ENCODE measurements at places on chromosomes 3 and 15.

- DNase-seq = no peak
Measured at GRCh38 chr3:13772321-13772745, 107.5 kb downstream of the WNT7A start.

- DNase-seq = no peak
Measured at GRCh38 chr15:77607894-77608261, 24.8 kb downstream of the LINGO1 start.

DNA sequence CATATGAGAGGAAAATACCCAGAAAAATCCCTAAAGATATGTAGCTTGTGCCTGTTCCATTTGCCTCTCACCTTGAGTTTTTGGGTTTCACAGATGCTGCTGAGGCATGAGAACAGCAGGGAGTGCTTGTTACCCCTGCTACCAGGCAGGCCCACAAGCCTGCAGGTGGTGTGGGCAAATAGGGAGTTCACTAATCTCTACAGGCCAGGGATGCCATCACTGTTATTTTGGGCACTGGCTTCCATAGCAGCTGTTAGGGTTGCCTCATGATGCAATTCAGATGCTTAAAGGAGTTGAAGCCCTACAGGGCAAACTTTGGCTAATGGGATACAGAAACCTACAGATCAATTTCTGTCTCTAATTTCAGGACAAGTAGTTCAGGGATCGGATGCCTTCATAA, 873.5 kb downstream of the OTOL1 start:
- no peak for DNase-seq

DNA sequence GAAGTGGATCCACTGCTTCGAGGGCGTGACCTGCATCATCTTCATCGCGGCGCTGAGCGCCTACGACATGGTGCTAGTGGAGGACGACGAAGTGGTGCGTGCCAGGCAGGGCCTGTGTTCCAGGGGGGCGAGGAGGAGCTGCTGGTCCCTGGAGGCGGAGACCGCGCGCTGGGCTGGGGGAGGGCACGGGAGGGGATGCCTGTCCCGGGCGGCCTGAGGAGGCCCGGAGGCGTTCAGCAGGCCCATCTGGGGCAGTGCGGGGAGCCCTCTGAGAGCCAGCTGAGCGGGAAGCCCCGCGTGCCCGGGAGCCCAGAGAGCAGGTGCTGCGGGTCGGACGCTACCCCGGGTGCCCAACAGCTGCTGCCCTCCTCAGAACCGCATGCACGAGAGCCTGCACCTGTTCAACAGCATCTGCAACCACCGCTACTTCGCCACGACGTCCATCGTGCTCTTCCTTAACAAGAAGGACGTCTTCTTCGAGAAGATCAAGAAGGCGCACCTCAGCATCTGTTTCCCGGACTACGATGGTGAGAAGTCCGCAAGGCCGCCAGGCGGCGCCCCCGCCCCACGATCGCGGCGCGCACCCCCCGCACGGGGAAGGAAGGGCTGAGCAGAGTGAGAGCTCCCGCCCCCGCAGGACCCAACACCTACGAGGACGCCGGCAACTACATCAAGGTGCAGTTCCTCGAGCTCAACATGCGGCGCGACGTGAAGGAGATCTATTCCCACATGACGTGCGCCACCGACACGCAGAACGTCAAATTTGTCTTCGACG, 2.9 kb downstream of the GNAT1 start:
- DNase-seq = peak; percentile 68

- no peak for DNase-seq
Measured at GRCh38 chr15:69468241-69469121, 15.9 kb downstream of the RPLP1 start.

- DNase-seq = no peak
Measured at GRCh38 chr3:20668411-20668810, 482.4 kb upstream of the SGO1 start.

Measured in HTR-8/SVneo (cell line).